ENCODE measurements at places on chromosomes 3 and 15. TPM values are rescaled to one million over a fixed set of nuclear protein-coding genes. Genes with fewer than 3 reads are reported as not detected.
A peak's percentile ranks its signal among the peaks of the same experiment; 100 is the strongest.

DNA sequence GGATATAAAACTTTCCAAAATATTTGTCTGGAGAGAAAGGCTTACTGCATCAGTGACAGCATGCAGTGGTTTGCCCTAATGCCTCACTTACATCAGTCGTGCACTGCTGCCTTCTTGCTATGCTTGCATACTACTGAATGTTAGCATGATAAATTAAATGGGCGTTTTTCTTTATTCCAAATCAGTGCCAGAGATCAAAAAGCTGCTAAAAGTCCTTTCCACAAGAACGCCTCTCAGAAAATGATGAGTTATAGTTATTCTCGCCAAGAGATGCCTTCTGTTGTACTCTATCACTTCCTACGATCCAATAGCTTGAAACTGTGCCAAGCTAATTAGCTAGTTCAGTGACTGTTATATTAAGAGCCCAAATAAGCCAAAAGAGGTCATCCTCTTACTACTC is 345.8 kb upstream of the ROBO2 start:
- DNase-seq: no peak

DNA sequence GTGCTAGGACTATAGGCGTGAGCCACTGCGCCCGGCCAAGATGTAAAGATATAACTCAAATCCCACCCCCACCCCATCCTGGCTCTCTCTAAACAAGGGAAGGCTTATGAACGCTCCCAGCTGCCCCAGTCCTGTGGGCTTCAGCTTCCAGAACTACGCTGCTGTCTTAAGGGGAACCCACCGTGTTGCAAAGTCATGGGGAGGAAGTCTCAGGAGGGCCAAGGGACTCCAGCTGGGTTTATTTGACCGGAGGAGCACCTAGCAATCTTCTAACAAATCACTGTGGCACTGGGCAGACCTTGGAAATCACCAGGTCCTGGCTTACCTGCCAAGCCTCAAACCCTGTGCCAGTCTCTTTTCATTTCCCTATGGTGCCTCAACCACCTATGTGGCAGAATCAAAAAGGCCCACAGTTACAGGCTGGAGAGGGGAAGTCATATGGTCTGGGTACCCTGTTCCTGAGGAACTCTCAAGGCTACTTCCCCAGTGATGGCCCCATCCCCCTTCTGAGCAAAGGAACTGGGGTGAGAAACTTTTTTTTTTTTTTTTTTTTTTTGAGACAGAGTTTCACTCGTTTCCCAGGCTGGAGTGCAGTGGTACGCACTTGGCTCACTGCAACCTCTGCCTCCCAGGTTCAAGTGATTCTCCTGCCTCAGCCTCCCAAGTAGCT is 83.4 kb downstream of the RBPMS2 start:
- DNase-seq: no peak

DNA sequence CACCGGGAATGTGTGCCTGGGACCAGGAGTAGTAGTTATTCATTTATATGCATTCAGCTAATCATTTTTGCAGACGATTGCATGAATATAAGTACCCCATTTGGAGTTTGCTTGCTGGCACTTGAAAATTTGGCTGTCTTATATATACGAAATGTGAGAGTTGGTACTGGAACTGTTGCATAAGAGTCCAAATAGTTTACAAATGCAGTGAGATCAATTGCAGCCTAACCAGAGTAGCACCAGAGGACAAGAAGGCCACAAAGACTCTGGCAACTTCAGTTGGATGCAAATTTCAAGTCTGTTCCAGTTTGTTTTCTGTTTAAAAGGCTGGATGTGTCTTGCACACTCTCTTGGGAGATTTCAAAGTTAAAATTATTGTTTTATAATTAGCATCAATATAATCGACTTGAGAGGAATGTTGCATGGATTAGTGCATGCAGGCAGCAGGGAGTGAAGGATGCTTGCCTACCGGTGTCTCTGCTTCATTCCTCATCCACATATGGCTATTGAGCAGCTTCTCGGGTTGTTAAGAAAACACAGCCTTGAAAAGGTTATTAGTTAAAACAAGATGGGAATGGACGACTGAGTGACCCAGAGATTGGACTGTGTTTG is 213.0 kb downstream of the PTPRG start:
- DNase-seq: no peak

DNA sequence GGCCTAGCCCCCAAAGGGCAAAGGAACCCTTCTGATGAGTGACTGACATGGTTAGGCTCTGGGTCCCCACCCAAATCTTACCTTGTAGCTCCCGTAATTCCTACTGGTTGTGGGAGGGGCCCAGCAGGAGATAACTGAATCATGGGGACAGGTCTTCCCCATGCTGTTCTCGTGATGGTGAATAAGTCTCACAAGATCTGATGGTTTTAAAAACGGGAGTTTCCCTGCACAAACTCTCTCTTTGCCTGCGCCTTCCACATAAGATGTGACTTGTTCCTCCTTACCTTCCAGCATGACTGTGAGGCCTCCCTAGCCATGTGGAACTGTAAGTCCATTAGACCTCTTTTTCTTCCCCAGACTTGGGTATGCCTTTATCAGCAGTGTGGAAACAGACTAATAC is 16.9 kb downstream of the TKT start:
- no peak for DNase-seq

GRCh38 chr3:126613479-126614188 is 41.3 kb downstream of the TXNRD3 start:
- DNase-seq: no peak

- DNase-seq: no peak
These were observed 122.9 kb upstream of the TLE3 start for GRCh38 chr15:70220490-70221096.

DNA sequence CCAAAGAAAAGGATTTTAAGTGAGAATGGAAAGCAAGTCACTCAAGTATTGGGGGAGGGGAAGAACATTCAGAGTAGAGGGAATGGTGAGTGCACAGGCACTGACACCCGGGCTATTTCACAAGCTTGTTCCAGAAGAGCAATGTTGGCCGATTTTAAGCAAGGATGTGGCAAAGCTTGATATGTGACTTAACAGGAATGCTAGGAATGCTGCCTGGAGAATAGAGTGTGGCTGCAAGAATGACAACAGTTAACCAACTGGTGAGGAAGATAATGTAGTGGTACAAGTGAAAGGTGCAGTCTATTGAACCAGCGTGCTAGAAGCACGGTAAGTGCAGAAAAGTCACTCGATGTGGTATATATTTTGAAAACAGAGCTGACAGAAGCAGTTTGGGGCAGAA is 6.2 kb upstream of the CCDC80 start:
- DNase-seq: peak; percentile 52

DNA sequence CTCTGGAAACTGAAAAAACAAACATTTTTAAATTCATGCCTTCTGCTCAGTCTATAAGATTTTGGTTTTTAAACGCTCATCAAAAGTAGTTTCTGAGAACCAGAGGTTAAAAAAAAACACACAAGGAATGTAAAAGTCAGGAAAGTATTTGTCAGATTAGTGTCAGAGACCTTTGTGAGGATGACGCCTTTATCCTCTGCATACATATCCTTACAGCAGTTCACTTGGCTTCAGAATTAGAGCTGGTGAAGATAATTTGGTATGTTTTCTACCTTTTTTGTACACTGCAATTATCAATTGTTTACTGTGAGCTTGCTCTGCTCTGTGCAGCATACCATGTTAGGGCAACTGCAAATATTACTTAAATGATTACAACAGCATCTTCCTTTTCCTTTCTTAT is 8.3 kb downstream of the PRTG start:
- DNase-seq: peak; percentile 44

DNA sequence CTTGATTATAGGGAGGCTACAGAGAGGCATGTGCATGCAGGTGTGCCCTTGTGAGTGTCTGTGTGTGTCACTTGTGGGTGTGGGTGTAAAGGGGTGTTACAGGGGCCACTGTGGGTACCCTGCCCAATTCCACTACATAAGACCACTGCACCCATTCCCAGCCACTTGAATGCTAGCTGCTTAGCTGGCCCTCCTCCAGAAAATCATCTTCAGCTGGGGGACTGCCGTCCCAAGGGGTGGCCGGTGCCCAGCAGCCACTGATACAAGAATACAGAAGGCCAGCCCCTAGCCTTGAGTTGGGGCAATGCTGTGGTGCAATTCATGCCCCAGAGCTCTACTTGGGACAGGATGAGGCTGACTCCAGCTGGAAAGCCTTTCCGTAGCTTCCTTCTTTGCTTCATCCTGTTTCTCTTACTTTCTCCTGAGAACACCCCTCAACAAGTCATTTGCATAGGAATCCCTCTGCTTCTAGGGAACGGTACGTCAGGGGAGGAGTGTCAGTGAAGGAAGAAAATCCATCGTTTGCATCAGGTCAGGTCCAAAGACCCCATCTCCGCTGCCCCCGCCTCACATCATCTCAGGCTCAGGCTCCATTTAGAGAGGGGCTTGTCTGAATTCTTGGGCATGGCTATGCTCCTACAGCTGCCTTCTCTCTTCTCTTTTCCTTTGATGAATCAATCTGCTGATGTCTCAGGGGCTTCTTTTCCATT is 72.0 kb downstream of the SCN5A start:
- no peak for DNase-seq

Gene SLCO2A1
- total RNA-seq: 0.09 TPM

Gene GHRL
- total RNA-seq: not detected

Gene RTP4
- not detected for total RNA-seq

Gene THPO
- 0.31 TPM for total RNA-seq

Gene RAB7A
- total RNA-seq: 51.2 TPM

Gene ITIH3
- not detected for total RNA-seq

Gene ATP13A4
- total RNA-seq: 0.32 TPM

Gene CLEC3B
- total RNA-seq: not detected

Gene CBLB
- total RNA-seq: 61.2 TPM

Data from neural progenitor cell (in vitro differentiated cells).